SK-N-MC (cell line): ENCODE measurements at places on chromosomes 12 and 14.
A peak's percentile ranks its signal among the peaks of the same experiment; 100 is the strongest.

DNA sequence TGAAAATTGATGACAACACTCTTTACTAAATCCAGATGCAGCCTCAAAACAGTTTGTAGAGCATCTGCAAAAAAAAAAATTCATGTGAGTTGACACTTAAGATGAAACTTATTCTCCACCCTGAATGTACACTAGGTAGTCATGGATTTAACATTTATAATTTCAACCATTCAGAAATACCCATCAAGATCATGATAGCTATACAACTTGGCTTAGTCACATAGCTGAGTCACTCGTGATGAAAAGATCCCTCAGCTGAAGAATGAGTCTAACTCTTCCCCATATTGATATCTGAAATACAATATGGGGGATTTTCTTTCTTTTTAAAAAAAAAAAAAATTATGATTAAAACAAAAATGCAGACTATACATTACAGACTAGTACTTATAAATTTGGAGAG lies 104.8 kb upstream of the PLEKHG7 start:
- no peak for DNase-seq

DNA sequence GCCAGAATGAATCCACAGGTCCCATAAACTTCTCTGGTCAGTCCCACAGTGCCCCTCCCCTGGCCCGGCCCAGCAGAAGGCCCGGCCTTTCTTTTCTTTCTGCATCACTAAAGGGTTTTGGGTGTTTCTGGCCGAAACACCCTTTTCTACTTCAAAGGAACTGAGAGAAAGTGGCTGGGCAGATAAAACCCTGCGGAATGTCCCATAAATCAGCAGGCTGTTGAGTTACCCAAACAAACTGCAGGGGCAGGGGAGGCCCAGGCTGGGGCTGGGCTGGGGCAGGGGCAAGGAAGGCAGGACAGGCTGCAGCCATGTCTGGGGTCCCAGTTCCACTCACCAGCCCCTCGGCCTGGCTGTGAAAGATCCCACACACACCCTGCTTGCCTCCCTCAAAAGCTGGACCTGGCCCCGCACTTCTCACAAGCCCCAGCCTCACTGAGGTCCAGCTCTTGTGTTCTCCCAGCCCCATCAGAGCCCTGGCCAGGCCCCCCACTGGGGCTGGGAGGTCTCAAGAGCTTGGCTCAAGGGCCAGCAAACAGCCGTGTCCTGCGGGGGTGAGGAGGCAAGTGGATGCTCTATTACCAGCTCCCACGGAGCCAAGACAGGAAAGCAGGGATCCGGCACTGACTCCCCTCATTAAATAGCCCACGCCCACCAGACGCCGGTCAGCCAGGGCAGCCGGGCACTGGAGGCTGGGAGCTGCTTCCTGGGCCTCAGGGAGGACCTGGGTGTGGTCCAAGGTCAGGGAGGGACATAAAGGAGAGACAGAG lies 41.9 kb downstream of the CCNK start:
- DNase-seq, result no peak

GRCh38 chr12:96155781-96156180 lies 38.4 kb upstream of the ELK3 start:
- DNase-seq, result no peak

- DNase-seq, result peak; percentile 44
These were observed 47.8 kb upstream of the RERG start for GRCh38 chr12:15268927-15269552.

- DNase-seq, result no peak
These were observed 123.0 kb downstream of the FSCB start for GRCh38 chr14:44384093-44384492.

DNA sequence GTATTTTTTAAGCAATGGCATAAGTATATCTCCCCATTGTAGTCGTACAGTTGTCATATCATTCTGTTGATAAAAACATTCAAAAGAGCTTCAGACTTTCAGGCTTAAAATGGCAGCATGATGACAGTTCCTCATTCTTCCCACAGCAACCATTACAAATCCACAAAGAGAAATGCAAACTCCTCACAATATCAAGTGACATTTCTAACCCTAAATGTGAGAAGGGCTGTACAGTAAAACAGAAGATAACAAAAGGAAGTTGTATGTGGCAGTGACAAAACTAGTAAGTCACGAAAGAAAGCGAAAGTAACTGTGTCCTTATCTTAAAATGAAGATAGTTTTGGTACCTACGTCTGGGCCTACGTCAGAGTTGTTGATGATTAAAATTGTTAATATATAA lies 46.7 kb downstream of the GXYLT1 start:
- no peak for DNase-seq

DNA sequence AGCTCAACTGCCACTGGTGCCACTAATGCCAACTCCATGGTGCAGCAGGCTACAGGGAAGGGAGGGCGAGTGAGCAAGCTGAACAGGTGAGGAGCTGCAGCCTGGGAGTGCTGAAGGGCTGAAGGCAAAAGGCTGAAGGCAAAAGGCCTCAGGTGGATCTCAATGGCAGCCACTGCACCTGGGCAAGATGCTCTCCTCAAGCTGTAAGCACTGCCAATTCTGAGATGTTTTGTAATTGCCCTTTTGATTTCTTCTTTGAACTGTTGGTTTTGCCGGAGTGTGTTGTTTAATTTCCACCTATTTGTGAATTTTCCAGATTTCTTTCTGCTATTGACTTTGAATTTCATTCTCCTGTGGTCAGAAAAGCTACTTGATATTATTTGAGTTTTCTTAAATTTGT lies 97.6 kb downstream of the PIK3C2G start:
- no peak for DNase-seq

DNA sequence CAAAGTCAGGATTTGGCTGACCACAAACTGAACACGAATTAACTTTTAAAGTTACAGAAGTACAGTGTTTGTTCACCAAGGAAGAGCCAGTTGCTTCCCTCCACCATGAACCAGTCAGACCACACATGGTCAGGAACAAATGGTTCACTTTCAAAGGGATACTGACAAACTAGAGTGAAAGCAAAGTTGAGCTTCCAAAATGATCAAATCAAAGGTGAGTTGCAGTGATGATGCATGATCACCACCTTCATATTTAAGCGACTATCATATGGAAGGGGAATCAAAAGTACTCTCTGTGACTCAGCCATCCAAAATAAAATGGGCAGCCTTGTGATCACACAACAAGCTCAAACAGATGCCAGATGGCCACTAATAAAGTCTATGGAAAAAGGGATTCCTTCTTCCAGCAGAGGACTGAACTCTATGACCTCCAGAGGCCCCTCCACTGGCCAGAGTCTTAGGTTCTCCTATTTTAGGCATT lies 13.1 kb downstream of the NT5DC3 start:
- no peak for DNase-seq

- DNase-seq, result no peak
These were observed 244.9 kb downstream of the C12orf50 start for GRCh38 chr12:87784350-87784749.

DNA sequence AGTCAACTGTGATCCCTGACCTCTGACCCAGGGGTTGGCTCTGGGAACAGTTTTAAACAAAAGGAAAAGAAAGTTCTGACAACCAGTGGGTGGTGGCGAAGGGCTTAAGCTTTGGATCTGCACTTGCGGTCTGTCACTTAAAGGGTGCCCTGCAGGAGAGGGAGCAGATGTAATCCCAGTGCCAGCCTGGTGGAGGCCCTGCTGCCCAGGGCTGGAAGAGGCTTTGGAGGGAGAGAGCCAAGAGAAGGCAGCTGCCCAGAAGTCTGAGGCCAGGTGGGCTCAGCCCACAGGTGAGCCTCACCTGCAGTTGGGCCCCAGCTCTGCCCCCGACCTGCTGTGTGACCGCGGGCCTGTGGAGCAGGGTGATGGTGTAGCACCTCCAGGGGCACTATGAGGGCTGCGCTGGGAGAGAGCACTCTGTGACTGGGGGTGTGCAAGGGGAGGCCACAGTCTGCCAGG lies 19.1 kb downstream of the SH2B3 start:
- DNase-seq, result no peak

DNA sequence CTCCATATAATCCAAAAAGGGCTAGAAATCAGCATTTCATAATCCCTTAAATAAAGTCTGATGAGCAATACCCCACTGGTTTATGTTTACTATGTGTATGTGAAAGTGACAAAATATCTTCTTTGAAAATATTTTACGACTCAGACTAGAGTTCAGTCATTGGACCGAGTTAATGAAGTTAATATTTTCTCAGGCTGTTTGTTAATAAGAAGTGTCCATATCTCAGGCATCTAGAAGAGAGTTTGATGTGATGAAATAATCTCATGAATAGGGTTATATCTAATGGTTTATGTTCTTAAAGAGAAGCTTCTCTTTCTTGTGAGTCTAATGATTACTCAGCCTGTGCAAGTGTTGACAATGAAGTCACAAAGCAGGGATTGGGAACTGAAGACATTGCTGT lies 51.8 kb downstream of the WIF1 start:
- DNase-seq, result no peak

DNA sequence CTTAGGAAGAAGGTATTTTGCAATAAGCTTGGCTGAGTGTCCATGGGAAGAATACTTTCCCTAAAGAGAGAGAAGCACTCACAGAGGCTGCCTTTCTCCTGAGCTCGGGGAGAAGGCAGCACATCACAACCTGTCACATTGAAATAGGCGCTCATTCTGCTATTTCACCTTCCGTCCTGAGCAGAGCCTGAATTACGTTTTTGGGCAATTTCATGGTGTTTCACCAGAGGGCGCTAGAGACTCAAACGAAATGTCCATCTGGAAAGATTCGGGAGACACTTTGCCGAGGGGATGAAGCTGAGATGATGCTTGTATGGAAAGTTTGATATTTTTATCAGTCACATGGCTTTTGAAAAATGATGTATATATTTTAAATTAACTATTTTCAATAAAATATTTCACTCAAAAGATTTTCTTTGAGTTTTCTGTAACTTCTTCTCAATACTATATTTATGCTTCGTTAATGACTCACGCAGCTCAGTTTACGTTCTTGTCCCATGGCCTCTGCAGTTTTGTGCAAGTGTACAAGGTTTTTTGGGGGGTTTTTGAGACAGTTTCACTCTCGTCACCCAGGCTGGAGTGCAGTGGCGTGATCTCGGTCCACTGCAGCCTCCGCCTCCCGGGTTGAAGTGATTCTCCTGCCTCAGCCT lies 17.4 kb upstream of the B4GALNT3 start:
- DNase-seq, result no peak

GRCh38 chr12:23947395-23947794 lies 2.1 kb downstream of the SOX5 start:
- no peak for DNase-seq

DNA sequence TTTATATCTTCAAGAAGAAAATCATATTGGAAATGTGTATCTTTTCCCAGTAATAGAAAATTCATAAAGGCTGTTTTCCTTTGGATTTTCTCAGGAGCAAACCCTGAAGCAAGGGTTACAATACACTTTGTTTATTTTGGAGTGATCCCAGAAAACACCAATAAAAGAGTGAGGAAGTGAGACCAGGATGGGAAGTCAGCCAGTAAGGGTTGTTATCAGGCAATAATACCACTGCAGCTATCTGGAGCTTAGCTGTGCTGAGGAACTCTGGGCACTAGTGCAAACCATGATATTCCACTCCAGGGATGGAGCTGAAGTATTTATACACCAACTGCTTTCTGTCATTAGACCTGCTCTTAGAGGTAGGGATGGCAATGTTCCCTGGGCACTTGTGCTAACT lies 1002.3 kb downstream of the FLRT2 start:
- no peak for DNase-seq

- no peak for DNase-seq
These were observed 21.7 kb upstream of the MIA2 start for GRCh38 chr14:39212034-39212433.

GRCh38 chr14:56149151-56149550 lies 30.9 kb downstream of the PELI2 start:
- DNase-seq, result no peak

GRCh38 chr14:36582011-36582873 lies at the start of gene NKX2-8:
NKX2-8 (minus strand) TSS chr14:36582614; CDS start chr14:36582389, 225 bp downstream.
- DNase-seq, result no peak

DNA sequence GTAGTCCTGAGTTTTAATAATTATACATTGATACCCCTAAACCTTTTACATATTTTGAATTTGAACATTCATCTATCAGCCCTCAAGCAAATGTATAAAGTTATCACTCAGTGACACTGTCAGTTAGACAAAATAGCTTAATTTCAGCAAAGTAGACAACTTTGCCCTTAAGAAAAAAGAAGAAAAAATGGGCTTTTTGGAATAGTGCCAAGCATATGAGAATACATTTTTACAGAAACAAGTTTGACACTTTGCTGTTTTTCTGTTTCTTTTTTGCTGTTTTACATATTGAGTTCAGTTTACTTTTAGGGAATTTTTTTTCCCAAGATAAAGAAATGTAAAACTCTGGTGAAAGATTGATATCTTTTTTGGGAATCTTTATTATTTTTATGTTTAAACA lies 14.3 kb downstream of the TBK1 start:
- DNase-seq, result no peak

GRCh38 chr12:127613056-127613455 lies 653.9 kb upstream of the TMEM132C start:
- no peak for DNase-seq
